ENCODE measurements at places on chromosomes 3 and 15.

DNA sequence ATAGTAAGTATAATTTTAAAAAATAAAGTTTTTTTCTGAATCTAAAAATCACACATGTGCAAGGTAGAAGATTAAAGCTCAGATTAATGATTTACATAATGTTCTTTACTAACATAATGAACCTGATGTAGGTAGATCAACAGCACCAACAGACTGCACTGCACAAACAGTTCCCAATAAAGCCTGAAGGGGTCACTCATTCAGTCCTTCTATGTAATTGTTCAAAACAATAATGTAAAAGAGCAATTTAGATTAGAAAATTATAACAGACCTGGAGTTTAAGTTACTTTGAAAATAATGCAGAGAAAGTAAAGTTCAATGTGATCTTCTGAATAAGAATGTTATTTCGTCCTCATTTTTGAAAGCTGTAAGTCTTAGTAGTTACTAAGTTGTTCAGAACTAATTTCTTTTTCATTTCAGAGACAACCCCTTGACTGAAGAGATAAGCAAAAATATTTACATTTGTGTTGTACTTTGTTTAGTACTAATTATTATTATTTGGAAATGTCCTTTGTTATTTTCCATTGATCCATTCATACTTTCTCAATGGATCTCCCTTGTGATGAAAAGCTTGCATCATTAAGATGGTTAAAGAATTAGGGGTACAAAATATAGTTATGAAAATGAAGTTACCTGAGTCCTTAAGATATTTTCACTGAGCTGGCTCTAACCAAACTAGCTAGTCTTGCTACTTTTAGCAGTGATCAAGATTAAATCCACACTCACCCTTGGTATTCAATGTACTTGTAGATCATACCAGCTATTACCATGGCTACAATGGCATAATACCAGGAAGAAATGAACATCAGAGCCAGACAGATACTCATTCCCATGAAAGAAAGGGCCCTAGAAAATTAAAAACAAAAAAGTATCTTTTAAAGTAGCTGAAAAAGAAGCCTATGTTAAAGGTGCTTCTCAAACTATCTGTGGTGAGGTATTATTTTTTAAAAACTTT is 16.8 kb downstream of the EMC4 start:
- DNase-seq: no peak

DNA sequence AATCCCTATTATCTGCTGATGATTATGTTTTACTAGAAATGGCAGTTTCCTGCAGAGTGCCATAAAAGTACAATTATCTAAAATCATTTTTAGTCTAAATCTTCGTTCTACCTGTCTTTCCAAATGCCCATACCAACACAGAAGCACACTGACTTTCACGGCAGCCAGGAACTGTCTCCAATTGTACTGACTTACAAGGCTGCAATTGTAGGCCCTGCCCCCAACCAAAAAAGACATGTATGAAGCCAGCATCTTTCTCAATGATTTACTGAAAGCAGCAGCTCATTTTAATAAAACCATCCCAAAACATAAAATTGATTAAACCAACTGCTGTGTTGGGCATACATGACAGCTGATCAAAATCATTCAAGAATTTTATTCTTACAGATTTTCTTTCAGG is 119.0 kb downstream of the TBC1D5 start:
- DNase-seq: no peak

- DNase-seq: no peak
Measured at GRCh38 chr3:110995461-110996231, 76.0 kb upstream of the NECTIN3 start.

DNA sequence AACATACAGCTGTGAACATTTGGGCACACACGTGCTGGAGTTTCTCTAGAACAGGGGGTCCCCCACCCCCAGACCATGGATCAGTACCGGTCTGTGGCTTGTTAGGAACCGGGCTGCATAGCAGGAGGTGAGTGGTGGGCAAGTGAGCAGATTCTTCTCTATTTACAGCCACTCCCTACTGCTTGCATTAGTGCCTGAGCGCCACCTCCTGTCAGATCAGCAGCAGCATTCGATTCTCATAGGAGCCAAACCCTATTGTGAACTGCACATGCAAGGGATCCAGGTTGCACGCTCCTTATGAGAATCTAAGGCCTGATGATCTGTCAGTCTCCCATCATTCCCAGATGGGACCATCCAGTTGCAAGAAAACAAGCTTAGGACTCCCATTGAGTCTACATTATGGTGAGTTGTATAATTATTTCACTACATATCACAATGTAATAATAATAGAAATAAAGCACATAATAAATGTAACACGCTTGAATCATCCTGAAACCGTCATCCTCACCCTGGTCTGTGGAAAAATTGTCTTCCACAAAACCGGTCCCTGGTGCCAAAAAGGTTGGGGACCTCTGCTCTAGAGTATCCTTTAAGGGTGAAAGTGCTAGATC is 25.8 kb downstream of the CHRM5 start:
- no peak for DNase-seq

GRCh38 chr3:148789906-148790305 is 37.7 kb upstream of the CPB1 start:
- no peak for DNase-seq

GRCh38 chr3:36993326-36994283 is at the start of gene MLH1:
Gene MLH1, plus strand, starts transcription at chr3:36993518. Its CDS starts 30 bp downstream, at chr3:36993548.
- DNase-seq: peak; percentile 100

Measured in left hindlimb (tissue), 1 donor.